Activated CD4-positive, alpha-beta T cell treated with anti-CD3 and anti-CD28 coated beads for 4 hours (primary cell): ENCODE measurements at places on chromosomes 5 and 9.

DNA sequence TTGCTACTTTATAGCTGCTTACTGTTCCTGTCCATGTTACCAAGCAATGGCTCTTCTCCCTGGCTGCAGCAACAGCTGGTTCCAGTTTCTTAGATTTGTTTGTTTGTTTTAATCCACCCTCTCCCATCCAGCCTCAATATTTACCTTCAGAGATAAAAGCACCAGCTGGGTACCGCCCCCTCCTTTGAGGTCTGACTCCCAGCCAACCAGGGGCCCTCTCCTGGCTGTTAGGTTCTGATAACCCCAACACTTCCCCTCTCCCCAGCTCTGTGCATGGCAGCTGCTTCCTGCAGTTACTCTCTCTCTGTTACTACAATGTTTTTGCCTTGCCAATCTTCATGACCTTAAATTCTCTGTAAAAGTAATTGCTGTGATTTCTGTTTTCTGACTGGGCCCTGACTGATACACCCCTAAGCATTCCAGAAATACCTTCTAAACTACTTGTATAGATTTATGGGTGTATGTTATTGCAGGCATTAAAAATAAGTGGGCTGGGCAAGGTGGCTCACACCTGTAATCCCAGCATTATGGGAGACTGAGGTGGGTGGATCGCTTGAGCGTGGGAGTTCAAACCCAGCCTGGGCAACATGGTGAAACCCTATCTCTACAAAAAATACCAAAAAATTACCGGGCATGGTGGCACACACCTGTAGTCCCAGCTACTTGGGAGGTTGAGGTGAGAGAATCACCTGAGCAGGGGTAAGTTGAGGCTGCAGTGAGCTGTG is 2.6 kb upstream of the GCNT1 start:
- peak; percentile 18 for DNase-seq

- DNase-seq = no peak
Observed at GRCh38 chr5:175131432-175131831, 312.6 kb downstream of the DRD1 start.

DNA sequence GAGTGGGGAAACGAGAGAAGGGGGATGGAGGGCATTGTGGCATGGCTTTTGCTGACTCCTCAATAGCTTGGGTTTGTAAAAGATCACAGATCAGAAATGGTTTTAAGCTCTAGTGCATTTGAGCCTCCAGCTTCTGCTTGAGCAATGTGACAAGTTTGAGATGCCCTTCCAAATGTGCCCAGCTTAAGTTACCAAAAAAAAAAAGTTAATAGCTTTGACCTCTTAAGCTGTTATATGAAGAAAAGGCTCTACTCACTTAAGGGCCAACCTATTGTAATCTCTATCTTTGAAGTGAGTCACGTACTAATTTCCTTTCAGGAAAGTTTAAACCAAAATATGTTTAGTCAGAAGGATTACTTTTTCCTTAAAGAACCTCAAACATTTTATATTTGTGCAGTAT is 428.8 kb upstream of the ACTBL2 start:
- DNase-seq = no peak

DNA sequence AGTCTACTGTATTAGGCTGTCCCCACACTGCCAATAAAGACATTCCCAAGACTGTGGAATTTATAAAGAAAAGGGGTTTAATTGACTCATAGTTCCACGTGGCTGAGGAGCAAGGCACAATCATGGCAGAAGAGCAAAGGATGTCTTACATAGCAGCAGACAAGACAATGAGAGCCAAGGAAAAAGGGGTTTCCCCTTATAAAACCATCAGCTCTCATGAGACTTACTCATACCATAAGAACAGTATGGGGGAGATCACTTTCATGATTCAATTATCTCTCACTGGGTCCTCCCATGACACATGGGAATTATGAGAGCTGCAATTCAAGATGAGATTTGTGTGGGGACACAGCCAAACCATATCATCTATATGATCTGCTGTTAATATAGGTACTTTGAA is 14.8 kb upstream of the FSTL4 start:
- DNase-seq = no peak

DNA sequence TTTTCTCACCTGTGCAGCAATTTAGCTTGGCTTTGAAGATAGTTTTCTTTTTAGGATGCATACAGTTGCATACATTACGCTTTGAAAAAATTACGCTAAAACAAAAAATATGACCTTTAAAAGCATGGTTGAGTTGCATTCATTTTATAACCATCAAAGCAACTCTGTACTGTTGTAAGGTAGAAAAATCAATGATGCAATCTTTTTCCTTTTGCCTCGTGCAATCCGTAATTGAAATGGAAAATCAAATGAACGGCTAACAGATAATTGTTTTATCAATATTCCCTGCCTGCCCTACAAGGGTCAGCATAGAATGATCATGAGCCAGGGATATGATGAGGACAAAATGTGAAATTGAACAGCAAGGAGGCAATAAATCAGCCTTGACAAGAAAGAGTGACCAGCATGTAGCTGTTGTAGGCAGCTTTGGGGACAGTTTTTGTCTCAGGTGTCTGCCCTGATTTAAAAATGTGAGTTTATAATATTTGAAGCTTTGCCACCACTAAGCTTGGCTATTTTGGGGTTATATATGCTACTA is 98.2 kb downstream of the PBX3 start:
- DNase-seq = no peak

DNA sequence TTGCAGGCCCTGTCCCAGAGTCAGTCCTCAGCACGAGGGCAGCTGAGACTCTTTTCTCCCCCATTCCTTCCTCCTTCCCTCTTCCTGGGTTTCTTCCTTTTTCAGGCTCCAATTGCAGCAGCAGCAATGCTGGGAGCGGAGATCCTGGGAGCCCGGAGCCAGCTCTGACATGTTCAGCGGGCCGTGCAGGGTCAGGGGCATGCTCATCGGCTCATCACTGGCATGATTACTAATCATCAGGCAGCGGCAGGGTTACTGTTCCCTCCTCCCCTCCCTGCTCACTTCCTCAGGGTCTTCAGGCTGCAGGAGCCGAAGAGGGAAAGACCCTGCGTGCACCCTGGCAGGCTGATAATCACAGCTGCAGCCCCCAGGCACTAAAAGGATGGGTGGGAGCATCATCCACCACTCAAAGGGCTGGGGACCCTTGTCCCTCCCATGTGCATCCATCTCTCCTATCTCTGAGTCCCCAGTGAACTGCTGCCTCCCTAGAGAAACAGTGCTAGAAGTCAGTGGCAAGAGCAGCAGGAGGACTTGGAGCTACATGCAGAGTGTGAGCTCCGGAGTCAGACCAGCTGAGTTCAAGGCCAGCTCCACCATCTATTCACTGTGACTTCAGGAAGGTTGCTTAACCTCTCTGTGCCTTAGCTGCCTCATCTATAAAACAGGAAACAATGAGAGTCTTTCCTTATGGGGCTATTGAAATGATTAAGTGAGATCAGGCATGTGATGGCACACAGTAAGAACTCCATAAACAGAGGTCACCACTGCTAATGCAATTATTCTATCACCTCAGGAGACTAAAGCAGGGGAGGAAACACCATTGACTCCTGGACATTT is 7.8 kb upstream of the KCNIP1 start:
- no peak for DNase-seq

- DNase-seq = no peak
Observed at GRCh38 chr5:97549496-97549895, 366.4 kb upstream of the RIOK2 start.

- DNase-seq = no peak
Observed at GRCh38 chr9:110592044-110592830, 12.7 kb upstream of the SVEP1 start.

DNA sequence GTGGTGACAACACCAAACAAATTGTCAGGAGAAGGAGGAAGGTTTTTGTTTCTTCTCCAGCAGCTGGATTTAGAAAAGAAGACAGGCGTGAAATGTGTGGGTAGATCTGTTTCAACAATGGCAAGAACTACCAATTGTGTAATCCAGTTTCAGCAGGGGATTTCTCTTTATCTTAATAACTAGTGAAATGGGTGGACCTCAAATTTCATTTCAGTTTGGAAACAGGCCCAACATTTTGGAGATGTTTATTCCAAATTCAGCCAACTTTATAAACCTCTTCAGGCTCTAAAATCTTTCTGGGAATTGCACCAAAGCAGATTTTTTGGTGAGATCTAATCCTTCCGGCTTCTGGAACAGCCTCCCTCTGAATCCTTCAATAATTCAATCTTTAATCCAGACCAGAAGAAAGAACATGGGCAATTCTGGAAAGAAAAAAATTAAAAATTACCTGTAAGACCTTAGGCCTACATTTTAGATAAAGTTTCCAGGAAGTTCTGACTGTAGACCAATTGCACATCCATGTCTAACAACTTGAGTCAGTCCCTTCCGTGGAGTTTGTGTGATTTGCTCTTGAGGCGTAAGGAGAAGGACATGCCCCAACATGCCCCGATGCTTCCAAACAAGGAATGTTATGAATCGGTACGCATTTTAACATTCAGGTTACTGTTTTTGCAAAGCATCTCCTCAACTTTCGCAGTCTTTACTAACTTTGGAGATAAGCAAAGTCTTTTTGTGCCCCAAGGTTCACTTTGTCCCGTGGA is 423.6 kb downstream of the IRX1 start:
- no peak for DNase-seq

- no peak for DNase-seq
Observed at GRCh38 chr9:86298873-86299272, 16.5 kb upstream of the ISCA1 start.

DNA sequence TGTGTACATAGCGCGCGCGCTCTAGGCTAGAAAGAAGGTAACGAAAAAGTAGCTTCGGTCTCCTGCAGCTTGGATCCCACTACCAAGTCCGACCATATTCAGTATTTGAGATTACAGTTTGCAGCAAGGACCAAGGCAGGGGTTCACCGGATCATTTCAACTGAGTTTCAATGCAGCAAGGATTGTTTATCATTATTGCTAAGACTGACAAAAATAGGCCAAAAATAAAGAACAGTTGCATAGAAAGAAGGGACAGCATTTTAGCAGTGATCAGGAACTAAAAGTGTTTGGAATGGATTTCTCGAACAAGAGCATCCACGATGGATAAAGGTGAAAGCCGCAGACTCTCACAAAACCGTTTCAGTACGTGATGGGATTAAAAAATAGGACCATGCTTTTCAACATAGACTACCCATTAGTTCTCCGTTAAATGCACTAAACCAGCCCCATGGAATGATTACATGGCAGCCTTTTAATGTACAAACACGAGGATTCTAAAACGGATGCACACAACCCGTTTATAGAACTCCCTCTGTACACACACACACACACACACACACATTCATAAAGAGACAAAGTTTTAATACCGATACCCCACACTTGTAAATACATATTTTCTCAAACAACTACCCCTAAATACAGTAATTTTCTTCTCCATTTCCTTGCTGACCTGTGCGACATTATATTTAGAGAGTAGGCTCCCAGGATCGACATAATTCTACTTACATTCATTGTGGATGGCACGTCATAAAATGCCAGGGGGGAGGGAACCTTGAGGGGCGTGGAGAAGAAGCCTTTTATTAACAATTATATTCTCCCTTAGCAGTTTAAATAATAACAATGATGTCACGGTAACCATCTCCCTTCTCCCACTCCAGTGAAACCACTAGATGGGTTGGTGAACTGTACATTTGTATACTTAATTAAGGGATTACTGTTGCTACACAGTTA is 197.1 kb downstream of the MEF2C start:
- no peak for DNase-seq

GRCh38 chr5:8907168-8907868 is 638.6 kb downstream of the SEMA5A start:
- no peak for DNase-seq

GRCh38 chr5:143331956-143332355 is 71.5 kb downstream of the NR3C1 start:
- no peak for DNase-seq

GRCh38 chr9:78904686-78905085 is 607.8 kb downstream of the PSAT1 start:
- no peak for DNase-seq

GRCh38 chr9:111659691-111660090 is 1.7 kb upstream of the GNG10 start:
- no peak for DNase-seq

GRCh38 chr5:1488882-1489680 is 34.7 kb downstream of the LPCAT1 start:
- DNase-seq = no peak

GRCh38 chr9:130675396-130675795 is 11.0 kb downstream of the PRDM12 start:
- no peak for DNase-seq

DNA sequence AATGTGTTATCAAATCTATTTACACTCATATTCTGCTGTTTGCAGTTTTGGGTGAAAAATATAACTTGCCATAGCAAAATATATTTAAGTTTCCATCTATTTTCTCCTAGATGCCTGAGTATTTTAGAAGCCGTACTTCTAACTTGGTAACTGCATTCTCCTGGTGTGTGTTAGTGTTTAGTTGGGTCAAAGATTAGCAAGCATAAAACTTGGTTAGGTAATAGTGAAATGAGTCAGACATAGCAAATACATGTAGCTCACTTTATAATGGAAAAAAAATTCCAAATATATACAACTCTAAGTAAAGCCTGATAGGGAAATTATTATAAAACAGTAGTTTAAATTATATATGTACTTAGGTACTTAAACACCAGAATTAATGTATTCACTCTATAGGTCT is 640.7 kb upstream of the ST8SIA4 start:
- no peak for DNase-seq

GRCh38 chr5:79133121-79133656 is 21.6 kb downstream of the BHMT start:
- no peak for DNase-seq

GRCh38 chr9:83936523-83936922 is 15.3 kb upstream of the KIF27 start:
- DNase-seq = no peak

DNA sequence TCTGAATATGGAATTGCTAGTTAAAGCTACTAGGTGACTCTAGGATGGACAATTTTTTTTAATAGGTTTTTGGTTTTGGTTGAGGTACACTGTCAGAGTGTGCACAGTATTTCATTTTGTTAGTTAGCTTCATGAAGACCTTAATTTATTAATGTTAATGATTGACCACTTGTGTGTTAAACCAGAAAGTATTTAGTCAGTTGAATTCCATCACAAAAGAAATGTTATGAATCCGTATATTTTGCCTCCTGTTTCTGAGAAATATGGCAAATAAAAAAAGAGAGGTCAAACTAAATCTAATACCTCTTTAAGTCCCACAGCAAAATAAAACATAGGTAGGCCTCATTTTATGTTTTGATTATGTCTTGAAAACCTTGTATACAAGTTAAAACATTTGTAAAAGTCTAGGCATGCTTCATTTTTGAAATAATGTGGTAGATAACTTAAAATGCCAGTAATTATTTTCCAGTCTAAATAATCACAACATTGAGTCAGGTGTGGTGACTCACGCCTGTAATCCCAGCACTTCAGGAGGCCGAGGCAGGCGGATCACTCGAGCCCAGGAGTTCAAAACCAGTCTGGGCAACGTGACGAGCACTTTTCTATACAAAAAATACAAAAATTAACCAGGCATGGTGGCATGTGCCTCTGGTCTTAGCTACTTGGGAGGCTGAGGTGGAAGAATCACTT is 50.8 kb downstream of the ITGA1 start:
- DNase-seq = no peak
